NCI-H1930 (cell line): ENCODE measurements at places on chromosomes 7 and 10.

DNA sequence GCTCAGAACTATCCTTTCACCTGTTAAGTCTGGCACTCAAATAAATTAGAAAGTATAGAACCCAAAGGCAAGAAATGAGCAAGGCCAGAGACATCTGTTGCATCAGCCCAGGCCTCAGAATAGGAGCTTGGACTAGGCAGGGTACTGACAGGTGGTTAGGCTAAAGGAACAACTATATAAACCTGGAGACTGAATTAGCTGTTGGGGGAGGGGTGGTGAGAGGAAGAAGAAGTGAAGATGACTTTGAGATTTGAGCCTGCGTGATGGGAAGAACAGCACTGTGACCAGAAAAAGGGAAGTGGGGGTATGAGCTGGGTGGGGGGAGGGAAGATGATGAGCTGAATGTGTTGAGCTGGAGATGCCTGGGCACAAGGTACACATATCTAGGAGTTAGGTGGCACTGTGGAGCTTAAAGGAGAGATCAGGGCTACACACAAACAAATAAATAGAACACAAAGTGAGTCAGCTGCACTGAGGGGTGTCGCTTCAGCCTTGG, 244.7 kb downstream of the PTEN start:
- no peak for DNase-seq

- no peak for DNase-seq
Observed at GRCh38 chr10:98951269-98952000, 284.2 kb downstream of the HPSE2 start.

GRCh38 chr10:1807924-1808323, 70.6 kb upstream of the ADARB2 start:
- DNase-seq, result no peak

DNA sequence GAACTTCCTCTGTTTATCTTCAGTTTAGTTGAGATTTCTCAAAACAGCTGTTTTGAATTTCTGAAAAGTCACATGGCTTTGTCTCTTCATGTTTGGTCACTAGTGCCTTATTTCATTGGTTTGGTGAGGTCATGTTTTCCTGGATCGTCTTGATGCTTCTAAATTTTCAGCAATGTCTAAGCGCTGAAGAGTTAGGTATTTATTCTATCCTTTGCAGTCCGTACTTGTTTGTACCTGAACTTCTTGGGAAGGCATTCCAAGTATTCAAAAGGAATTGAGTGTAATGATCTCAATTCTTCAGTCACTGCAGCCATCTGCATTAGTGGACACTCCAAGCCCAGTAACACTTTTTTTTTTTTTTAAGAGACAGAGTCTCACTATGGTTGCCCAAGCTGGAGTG, 67.7 kb downstream of the HERC4 start:
- DNase-seq, result no peak

DNA sequence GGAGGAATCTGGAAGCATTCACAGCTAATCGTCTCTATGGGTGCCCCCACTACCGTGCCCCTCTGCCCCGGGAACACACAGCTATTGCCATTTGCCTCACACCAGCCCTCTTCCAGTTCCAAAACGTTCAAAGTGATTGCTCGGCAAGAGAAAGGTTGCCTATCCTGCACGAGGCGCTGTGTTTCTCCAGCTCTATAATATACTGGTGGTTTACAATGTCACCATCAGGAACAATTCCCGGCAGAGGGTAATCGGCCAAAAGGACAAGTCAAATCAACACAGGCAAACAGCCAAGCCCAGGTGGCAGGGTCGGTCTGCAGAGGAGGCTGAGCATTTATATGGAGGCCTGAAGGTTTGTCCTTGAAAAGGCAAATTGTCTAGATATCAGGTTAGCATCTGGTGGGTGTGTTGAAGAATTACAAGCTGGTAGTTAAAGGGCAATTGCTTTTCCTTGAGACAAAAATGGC, 29.2 kb upstream of the TNS3 start:
- DNase-seq, result no peak

DNA sequence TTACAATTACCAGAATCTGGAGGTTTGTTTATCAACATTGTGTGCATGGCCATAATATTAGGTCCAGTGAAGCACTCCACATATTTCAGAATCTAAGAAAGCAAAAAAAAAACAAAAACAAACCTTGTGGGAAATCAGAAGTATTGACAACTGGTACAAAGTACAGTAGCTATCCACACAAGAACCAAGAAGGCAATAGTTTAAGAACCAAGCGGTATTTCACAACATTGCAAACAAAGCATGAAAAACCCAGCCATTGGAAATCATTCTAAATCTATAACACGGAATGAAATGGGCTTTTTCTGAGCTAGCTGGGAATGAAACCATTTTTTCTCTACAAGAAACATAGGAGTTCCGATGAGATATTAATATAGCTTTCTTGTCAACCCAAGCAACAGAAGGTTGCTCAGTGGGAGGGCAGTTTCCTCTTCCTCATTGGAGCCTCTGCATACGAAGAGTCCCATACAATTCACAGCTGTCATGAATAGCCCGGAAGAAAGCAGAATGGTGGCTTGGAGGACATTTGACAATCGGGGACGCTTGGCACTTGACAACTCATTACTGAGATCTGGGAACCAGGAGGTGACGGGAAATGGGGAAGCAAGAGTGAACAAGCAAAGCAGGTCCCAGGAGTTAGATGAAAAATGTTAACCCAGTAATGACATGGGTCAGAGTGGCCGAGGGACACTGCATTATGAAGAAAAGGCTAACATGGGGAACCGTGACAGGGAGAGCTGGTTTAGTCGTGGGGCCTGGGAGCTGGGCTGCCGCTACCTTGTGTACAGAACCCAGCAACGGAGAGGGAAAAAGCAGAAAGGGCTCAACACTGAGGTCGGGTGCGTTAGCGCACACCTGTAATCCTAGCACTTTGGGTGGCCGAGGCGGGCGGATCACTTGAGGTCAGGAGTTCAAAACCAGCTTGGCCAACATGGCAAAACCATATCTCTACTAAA, 7.8 kb downstream of the PHYH start:
- no peak for DNase-seq

- DNase-seq, result no peak
Observed at GRCh38 chr10:86603256-86603655, 51.1 kb upstream of the OPN4 start.

GRCh38 chr7:95881597-95881996, 109.2 kb downstream of the DYNC1I1 start:
- DNase-seq, result no peak

- peak; percentile 58 for DNase-seq
Observed at GRCh38 chr7:135801045-135801693, 52.6 kb upstream of the FAM180A start.

- DNase-seq, result no peak
Observed at GRCh38 chr7:57215423-57215822, 83.2 kb upstream of the ZNF479 start.

DNA sequence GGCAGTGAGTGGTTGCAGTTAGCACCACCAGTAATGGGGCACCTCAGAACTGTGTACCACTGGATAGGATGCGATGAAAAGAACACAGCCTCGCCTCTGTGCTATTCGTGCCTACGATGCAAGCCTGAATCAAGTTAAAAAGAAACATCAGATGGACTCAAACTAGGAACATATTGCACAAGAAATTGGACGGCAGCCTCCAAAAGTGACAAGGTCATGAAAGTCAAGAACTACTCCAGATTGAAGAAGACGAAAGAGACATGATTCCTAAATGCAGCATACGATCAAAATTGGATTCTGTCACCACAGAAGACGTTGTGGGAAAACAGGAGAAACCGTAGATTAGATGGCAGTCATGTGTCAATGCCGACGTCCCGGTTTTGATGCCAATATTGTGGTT, 648.1 kb upstream of the FOXK1 start:
- DNase-seq, result no peak

DNA sequence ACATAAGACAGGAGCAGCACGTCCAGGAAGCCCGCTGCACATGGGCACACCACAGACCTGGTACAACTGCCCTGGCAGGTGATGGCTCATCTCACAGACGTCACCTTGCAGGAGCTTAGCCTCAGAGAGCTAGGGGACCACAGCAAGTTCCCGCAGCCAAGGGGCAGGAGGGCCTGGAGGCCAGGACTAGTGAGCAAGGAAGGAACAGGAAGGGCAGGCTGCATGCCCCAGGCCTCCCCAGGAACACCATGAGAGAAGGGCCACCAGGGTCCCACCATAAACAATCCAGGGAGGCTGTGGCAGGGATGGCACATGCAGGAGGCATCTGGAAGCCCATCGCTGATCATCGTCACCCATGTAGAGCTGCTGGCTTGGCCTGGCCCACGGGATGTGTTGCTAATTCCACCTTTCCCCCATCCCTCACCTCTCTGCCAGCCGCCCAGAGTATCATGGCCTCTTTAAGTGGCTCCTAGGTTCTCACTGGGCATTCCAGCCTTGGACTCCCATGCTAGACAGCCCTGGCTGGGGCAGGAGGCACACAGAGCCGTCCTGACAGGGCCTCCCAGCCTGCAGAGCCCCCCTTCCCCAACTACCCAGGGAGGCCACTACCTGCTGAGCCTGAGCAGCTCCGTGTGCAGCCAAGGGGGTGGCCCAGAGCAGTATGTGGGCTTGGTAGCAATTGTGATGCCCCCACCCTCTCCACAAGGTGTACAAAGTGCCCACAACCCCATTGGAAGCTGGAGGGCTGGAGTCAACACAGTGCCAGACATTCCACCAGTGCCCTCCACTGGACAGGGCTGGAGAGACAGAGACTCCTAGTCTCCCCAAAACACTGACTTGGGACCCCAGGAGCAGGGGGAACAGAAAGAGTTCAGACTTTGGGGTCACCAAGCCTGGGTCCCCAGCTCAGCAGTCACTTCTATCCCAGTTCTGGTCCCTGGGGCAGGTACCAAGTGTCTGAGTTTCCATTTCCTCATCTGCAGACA, 35.5 kb downstream of the GRID1 start:
- DNase-seq, result no peak

DNA sequence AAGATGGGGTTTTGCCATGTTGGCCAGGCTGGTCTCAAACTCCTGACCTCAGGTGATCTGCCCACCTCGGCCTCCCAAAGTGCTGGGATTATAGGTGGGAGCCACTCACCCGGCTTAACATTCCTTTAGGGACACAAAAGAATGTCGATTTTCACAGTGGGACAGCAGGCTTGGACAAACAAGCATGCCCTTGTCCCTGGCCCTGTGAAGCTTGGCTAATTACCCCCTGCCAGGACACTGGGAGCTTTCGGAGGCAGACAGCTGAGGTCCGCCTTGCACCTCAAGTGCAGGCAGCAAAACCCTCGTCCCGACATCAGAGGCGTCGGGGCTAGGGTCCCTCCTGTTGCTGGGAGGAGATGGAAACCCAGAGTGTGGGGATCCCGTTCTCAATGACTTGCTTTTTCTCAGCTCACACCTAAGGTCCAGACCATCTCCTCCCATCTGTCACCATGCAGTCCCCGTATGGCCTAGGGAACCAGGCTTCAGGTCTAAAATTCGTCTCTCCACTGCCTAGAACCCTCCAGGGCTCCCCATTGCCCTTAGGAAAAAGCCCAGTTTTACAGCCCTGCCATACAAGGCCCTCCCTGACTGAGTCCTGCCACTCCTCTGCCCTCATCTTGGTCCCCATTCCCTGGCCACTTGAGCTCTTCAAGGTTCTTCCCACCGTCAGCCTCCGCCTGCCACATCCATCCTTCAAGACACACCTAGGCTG, 6.3 kb upstream of the CLIP2 start:
- no peak for DNase-seq

GRCh38 chr10:116466715-116467422, 39.2 kb downstream of the PNLIPRP3 start:
- no peak for DNase-seq

DNA sequence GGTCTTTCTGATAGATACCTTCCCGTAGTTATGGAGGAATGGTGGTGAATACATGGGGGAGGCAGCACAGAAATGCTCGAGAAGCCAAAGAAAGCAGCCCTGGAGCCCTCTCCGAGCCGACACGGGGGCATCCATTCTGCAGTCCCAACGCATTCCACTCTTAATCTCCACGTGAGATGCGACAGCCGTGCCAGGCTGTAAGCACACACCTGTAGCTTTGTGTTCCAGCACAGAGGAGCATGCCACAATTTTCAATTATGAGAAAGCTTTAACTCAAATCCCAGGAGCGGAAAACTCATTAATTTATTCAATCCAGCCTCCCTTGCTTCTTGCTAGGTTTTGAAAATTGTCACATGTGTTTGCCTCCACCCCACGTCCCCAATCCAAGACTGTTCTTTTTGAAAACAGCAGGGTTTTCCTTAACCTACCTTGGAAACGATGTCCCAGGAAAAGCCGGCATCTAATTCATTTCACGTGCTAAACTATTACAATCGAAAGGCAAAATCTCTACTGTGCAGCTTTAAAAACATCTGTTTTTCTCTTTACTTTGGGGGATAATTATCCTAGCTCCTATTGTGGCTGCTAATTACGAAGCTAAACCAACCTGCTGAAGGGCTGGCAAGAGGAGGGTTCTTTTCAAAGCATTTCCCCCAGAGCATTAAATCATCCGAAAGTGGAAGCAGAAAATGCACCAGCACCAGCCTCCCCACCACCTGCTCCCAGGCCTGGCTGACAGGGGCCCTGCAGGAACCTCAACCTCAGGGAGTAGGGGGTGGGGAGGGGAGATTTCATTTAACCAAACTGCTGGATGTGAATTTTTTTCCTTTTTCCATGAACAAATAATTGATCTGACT, 56.0 kb upstream of the CHST15 start:
- no peak for DNase-seq

- no peak for DNase-seq
Observed at GRCh38 chr7:37538945-37539344, 90.3 kb upstream of the ELMO1 start.

- DNase-seq, result no peak
Observed at GRCh38 chr7:138324941-138325340, 135.1 kb upstream of the TRIM24 start.

DNA sequence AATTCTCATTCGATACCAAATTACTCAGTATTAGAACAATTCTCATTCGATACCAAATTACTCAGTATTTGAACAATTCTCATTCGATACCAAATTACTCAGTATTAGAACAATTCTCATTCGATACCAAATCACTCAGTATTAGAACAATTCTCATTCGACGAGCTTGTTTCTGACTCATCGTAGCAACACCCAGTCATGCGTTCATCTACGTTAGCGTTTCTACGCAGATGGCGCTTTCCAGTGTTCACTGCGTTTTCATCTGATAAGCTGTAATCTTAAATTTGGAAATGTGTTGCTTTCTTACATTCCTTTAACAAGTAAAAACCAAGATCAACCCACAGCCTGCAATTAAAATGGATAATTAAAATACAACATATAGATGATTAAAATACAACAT, 276.3 kb downstream of the ZMYND11 start:
- DNase-seq, result no peak
